Kidney epithelial cell (primary cell): ENCODE measurements at places on chromosomes 12 and 14.

DNA sequence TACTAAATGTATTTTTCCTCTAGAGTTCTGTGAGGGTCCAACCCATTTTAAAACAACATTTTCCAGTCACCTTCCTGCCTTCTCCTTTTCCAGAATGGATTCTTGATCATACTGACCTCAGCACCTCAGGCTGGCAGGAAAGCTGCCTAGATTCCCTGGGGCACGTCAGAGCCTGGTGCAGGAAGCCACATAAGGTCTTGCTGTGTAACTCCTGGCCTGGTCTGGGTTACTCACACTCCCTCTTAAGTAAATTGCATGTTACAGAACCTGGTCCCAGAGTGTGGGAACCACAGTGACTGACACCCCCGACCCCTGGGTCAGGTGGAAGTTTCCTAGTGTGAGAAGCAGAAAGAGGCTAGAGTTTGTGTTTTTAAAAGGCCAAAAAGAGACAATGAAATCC lies 209.8 kb downstream of the SPTSSA start:
- DNase-seq, result no peak

DNA sequence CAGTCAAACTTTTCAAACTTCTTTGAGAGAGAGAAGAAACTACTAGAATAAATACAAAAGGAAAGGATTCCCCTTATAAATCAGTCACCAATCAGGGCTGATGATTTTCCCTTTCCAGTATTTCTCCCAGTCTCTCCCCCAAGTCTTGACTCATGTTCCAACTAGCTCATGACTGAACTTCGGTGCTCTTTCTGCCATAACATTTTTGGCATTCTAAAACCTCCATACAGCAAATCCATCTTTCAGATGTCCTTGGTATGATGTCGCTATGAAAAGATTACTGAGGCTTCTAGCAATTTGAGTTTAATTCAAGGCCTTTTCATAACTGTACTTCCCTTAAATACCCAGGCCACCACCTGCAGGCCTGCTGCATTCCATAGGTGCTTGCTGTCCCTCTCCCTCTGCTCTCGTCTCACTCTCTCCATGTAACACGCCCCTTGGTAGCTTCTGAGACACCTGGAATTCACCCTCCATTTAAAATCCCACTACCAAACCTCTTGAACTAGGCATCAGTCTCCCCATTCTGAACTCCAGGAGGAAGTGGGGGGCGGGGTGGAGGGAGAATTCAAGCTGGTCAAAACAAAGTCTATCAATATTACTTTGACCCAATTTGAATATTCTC lies 2.4 kb downstream of the PRKD1 start:
- DNase-seq, result no peak

- DNase-seq, result no peak
Measured at GRCh38 chr12:4244868-4245267, 28.7 kb upstream of the CCND2 start.

DNA sequence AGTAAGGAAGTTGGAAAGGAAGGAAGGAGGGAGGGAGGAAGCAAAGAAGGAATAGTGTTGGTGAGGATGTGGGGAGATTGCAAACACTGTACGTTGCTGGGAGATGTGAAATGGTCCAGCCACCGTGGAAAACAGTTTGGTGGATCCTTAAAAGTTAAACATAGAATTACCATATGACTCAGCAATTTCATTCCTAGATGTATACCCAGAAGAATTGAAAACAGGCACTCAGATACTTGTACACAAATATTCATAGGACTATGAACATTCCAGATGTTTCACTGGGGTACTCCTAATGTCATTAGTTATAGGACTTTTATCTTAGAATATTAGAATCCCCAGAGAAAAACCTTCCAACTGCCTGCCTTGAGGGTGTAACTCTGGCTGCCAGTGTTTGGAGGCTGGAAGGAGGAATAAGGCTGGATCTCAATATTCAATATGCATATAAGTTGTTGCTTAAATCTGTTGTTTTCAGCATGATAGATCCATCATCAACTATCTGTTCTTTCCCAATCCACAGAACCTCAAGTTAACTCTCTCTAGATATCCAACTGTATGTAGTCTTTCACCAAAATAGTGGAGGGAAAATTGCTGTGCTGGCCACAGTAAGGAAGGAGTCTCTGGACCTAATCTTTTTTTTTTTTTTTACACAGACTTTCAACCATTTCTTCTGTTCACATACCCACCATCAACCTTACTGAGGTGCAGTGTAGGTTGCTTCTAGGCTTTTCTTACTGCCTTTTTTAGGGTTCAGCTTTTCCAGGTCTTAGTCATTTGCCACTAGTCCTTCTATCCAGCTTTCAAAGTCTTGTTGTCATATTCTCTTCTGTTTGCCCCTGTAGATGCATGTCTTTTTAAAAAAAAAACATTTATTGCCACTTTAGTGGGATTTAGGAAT lies 94.5 kb downstream of the DNAI7 start:
- no peak for DNase-seq

GRCh38 chr12:133026996-133027395 lies 10.3 kb upstream of the ZNF84 start:
- DNase-seq, result no peak

- no peak for DNase-seq
Measured at GRCh38 chr14:53368066-53368465, 214.9 kb upstream of the DDHD1 start.

- no peak for DNase-seq
Measured at GRCh38 chr12:53782093-53782703, 30.4 kb upstream of the CISTR start.

GRCh38 chr12:44193281-44193680 lies 357.4 kb downstream of the TMEM117 start:
- no peak for DNase-seq

DNA sequence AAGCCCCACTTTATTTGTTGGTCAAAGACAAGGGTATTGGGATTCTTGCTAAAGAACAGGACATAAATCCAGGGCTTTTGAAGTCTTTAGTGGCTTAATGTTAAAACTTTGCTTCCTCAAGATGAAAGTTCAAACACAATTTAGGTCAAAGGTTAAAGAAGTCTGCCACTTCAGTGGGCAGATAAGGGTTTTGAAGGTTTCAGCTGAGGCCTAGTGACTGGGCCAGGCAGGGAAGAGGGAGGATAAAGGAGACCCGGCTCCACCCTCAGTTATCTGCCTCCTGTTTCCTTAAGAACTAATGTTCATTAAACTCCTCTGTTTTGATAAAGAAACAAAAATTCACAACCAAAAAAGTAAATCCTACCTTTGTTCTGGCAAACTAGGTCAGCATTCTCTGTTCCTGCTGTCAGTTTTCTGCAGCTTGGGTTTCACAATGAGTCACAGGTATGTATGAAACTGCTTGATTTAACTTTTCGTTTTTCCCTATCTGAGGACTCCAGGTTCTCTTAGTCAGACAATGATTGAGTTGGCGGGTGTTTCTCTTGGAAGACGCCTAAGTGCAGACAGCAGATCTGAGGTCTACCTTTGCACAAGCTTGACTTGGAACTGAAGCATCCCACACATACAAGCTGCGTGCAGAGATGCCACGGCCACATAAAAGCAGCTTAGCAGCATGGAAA lies 208.3 kb downstream of the EXOC5 start:
- peak; percentile 16 for DNase-seq
